Renal cortical epithelial cell (primary cell): ENCODE measurements at places on chromosomes 13 and 19. TPM values are rescaled to one million over a fixed set of nuclear protein-coding genes. Genes with fewer than 3 reads are reported as not detected.
A peak's percentile ranks its signal among the peaks of the same experiment; 100 is the strongest.

DNA sequence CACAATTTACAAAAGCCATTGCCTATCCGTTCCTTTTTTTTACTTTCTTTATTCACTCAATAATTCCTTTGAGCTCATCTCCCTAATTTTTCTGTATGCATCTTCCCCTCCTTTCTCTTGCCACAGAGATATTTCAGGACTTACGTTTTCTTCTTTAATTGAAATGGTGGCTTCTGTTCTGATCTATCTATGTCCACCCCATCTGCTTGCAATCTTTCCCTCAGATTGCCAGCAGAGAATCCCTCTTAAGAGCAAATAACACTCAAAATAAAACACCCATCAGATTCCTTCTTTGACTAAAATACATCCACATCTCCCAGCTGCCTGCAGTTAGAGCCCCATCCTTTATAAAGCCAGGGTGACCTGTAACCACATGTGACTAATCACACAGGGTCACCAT lies 478.6 kb downstream of the EFNB2 start:
- no peak for DNase-seq

GRCh38 chr13:35475212-35475959 lies 1.1 kb downstream of the MAB21L1 start:
- DNase-seq = no peak

DNA sequence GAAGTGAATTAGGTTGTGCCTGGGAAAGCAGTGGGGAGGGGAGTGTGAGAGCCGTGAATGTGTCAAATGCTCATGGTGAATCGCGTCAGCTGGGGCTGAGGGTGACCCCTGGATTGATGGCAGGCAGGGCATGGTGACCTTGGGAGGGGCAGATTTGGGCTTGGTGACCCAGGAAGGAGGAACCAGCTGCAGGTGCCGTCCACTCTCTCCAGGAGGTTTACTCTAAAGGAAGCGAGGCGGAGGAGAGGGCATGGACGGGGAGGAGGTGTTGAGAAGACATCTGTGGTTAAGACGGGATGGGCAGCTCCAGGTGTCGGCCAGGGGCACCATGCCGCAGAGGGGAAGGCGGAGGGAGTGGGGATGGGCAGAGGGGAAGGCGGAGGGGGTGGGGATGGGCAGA lies 28.7 kb downstream of the TMEM255B start:
- DNase-seq = no peak

TYROBP gene
- total RNA-seq = not detected in 2 replicates

DNA sequence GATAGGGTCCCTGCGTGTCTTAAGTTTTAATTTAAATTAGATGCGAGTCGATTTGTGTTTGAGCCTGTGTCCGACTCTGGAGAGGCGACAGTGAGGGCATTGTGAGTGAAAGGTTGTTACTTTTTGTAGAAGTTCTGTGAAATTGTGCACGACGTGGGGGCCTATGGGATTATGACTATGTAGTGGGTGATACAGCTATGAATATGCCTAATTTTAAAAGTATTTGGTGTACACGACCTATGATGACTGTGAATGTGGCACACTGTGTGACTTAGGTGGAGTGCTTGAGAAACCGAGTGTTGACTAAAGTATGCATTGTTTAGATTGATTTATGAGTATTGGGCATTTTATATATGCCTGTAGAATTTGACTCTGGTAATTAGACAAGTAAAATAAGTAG lies 646 bp downstream of the ZNF567 start:
- DNase-seq = no peak

DNA sequence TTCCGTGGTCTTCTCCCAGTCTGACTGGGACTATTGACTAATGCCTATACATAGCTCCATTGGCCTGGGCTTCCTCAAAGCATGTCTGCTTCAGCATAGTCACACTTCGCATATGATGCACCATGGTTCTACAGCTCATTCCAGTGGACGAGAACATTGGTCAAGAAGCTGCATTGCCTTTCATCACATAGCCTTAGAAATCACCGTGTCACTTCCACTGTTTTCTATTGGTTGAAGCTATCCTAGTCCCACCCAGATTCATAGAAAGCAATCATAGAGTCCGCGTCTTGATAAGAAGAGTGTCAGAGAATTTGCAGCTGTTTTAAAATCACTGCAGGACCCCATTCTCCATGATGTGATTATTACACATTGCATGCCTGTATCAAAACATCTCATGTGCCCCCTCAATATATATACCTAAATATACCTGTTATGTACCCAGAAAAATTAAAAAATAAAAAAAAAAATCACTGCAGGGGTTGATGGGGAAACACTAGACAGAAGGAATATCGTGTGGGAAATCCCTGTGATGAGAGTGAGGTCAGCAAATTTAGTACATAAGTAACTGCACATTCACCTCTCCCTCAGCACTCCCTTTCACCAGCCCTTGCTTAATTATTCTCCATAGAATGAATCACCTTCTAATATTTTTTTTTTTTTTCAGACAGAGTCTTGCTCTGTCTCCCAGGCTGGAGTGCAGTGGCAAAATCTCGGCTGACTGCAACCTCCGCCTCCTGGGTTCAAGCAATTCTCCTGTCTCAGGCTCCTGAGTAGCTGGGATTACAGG lies 2.2 kb upstream of the ARHGAP33 start:
- peak; percentile 92 for DNase-seq

ZNF547 gene
- 1.9 and 7.3 TPM in 2 replicates for total RNA-seq

C19orf38 gene
- 0.85 TPM in 1 of 2 replicates, not detected in the other for total RNA-seq

DNA sequence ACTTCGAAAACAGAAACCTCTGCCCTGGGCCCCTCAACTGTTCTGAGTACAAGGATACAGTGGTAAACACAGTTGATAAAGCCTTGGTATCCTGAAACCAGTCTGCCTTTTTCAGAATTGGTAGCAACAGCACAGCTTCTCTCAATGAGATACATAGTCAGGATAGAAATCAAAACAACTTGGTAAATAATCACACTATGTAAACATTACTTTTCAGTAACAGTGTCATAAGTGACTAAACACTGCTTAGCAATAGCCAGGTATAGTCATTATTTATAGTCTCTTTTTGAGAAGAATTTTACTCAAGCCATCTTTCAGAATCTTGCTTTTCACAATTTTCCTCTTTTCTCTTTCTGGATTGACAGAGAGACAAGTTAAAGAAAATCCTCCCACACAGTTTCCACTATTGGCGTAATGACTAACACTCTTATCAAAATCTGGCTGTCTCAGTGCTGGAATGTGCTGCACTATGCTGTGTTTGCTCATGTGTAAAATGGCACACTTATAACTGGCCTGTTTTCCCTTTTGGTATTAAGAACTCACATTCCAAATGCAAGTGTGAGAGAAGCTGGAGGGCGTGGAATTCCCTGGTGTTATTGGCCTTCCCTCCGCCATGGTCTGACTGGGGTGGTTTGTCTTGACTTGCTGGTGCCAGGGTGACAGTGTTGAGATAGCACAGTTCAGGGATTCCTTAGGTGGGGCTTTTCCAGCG lies 368.8 kb downstream of the TDRD3 start:
- DNase-seq = peak; percentile 89

BCAM gene
- 7.5 and 186 TPM in 2 replicates for total RNA-seq

DNA sequence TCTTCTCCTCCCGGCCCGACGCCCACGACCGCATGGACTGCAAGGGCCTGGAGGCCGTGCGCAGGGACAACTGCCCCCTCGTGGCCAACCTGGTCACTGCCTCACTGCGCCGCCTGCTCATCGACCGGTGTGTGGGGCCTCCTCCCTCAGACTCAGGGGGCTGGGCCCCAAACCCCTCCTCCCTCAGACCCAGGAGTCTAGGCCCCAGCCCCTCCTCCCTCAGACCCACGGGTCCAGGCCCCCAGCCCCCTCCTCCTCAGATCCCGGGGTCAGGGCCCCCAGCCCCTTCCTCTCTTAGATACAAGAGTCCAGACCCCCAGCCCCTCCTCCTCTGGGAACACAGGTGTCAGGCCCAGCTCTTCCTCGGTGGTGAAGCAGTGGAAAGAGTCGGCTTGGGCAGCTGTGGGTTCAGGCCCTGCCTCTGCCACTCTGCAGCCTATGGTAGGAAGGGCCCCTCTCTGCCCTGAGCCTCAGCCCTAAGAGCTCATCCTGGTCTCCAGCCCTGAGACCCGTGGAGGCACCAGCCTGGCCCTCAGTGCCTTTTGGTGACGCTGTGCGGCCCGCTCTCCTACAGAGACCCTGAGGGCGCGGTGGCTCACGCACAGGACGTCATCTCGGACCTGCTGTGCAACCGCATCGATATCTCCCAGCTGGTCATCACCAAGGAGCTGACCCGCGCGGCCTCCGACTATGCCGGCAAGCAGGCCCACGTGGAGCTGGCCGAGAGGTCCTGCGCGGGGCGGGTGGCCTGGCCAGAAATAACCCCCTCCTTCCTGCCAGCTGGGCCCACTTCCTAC lies 3.7 kb upstream of the SPIB start:
- peak; percentile 18 for DNase-seq

- no peak for DNase-seq
Observed at GRCh38 chr19:2732157-2732725, 7.6 kb downstream of the SLC39A3 start.

DNA sequence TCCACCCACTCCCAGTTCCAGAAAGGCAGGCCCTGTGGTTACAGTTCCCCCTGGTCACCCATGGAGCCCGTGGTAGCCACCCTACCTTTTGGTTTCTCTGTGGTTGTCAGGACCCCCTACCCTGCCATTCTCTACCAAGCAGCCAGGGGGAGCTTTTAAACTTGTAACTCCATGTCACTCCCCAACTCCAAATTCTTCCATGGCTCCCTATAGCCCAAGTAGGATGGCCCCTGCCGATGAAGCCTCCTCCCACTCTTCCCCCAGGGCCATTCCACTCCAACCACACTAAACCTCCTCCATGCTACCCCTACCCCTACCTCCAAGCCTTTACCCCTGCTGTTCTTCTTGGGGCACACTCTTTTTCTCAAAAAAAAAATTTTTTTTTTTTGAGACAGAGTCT lies 2.2 kb downstream of the S1PR2 start:
- peak; percentile 32 for DNase-seq

- no peak for DNase-seq
Observed at GRCh38 chr13:31631746-31632145, 107.6 kb upstream of the RXFP2 start.

DNA sequence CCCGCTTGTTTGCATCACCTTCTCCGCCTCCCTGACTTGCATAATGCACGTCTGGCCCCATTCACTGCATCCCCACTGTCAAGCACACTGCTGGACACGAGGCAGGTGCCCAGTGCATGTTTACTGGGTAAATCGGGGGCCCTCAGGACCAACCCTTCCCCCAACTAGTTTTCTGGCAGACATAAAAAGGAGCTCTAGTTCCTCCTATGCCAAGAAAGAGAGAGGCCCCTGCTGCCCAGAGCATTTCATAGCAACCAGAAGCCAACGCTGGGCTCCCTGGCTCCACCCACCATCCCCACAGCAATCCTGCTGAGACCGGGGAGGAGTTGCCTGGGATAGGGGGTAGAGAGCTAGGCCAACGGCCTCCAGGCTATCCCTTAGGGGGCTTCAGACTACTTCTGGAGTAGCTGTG lies 23.2 kb downstream of the ANKRD27 start:
- no peak for DNase-seq

IZUMO4 gene
- total RNA-seq = 0.89 and 3.5 TPM in 2 replicates
